DMS 273 treated with DMSO at 0.1 percent for 48 hours (cell line): ENCODE measurements at places on chromosomes 6 and 20.

- no peak for DNase-seq
Observed at GRCh38 chr6:131761060-131761761, 46.6 kb upstream of the ENPP1 start.

GRCh38 chr6:140101367-140101766, 726.9 kb upstream of the CITED2 start:
- DNase-seq = no peak

- no peak for DNase-seq
Observed at GRCh38 chr6:74834967-74835366, 370.9 kb downstream of the COL12A1 start.

GRCh38 chr20:42634156-42634555, 555.5 kb downstream of the PTPRT start:
- DNase-seq = no peak
